Amygdala (tissue), 56 donors: ENCODE measurements at places on chromosomes 16 and 17.

GRCh38 chr17:72887322-72887721 lies 205.2 kb downstream of the SLC39A11 start:
- DNase-seq = no peak

GRCh38 chr16:89945654-89946053 lies 2.9 kb upstream of the DEF8 start:
- DNase-seq = no peak

- DNase-seq = no peak
Measured at GRCh38 chr16:53053967-53054669, 673 bp upstream of the CHD9 start.

DNA sequence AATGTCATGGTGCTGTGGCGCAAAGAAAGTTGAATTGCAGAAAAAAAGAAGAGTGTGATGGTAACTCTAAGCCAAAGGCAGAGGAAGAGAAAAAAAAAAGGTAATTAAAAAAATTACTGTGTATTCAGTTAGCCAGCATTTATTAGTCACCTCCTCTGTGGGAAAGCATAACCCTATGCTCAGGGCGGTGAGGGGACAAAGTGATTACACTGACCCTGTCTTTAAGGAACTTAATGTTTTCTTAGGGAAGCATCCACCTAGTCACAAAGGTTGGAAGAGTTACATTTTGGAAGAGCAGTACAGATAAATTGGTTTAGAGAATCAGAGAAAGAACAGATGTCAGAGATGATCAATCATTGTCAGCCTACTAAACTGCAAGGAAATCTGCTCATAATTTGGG lies 410.3 kb downstream of the CDH11 start:
- no peak for DNase-seq

- DNase-seq = no peak
Measured at GRCh38 chr17:4600563-4600962, 16.2 kb downstream of the SMTNL2 start.

DNA sequence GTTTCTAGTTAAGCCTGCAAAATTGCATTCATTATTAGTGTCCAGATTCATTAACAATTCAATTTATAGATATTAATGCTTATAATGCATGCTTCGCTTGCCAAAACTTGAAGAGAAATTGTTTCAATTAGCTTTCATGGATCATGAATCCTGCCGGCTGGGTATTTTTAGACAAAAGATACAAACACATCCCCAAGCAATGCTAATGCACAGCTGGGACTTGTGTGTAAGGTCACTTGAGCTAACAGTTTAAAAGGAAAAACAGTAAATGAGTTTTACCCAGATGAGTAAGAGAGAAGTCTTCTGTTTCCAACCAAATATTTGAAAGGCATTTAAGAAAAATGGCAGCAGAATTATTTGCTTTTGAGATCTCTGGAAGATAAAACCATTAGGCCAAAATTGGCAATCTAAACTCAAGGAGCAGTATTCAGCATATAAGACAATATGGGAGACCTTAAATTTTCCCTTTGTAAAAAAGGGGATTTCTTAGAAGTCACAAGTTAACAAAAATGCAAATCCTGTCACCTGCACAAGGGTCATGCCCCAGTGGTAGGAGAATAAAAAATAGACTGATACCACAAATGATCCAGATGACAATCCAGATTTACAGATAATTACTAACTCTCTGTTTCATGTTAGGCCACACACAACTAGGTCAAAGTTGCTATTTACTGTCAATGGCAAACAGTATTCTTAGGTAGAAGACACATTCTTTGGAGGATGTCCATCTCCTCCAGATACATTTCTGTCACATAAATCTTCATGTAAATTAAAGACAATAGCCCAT lies 418.4 kb upstream of the PMFBP1 start:
- no peak for DNase-seq

- DNase-seq = no peak
Measured at GRCh38 chr16:56807011-56807675, 57.9 kb upstream of the SLC12A3 start.

- no peak for DNase-seq
Measured at GRCh38 chr16:51876934-51877333, 670.0 kb downstream of the TOX3 start.

DNA sequence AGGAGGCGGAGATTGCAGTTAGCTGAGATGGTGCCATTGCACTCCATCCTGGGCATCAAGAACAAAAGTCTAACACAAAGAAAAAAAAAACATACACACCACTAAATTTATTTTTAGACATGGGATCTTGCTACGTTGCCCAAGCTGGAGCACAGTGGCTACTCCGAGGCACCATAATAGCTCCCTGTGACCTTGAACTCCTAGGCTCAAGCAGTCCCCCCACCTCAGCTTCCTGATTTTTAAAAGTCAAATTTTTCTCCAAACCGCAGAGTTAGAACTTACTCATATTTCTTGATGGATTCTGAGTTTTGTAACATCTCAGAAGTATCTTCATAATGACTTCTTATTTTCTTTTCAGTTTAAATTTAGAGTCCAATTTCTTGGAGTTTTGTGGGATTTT lies 3.4 kb downstream of the CMTM4 start:
- no peak for DNase-seq

DNA sequence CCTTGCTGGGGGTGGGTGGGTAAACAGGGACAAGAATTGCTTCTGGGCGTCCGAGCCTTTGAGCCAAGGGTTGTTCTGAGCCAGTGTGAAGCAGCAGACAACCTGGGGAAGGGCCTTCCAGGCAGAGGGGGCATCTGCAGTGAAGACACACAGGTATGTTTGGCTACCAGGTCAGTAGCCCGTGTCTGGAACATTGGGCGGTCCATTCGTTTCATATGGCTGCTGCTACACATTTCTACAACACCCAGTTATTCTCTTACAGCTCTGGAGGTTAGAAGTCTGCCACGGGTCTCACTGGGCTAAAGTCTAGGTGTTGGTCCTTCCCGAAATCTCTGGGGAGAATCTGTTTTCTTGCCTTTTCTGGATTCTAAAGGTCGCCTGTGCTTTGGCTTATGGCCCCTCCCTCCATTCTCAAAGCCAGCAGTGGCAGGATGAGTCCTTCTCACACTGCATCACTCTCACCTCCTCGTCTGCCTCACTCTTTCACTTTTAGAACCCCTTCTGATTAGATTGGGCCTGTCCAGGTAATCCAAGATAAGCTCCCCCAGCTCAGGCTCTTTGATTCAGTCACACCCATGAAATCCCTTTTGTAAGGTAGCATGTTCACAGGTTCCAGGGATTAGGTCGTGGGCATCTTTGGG lies 136.1 kb downstream of the CLEC16A start:
- no peak for DNase-seq

DNA sequence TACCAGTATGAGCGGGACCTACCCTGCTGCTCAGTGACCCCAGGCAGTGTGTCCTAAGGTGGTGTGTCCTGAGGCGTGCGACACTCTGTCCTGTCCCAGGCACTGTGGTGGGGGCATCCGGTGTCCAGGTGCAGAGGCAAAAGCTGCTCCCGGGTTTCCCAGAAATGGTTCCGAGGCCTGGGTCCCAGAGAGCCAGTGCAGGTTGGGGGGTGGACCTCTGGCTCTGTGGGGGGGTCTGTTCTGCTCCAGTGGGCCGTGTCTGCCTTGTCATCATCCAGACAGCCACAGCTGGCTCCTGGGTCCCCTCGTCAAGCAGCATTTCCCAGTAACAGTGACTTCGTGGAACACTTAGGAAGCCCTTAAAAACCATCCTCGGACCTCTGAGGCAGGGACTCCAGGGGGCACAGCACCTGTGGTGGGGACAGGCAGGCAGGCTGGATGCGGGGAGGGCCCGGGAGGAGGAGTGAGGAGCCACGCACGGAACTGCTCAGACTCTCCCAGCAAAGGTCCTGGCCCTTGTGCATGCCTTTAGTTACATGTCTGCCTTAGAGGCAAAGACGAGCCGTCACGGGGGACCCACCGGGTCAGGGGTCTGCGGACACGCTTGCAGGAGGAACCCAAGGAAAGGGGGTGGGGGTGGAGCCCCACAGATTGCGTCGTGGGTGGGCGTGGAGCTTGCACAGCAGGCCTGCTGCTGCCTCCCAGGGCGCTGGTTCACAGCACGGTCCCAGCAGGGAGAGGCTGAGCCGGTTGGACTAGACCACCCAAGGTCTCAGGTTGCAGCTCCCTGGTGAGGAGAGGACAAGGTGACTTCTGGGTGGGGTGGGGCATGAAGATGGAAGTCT lies 5.6 kb downstream of the SLC16A3 start:
- no peak for DNase-seq

DNA sequence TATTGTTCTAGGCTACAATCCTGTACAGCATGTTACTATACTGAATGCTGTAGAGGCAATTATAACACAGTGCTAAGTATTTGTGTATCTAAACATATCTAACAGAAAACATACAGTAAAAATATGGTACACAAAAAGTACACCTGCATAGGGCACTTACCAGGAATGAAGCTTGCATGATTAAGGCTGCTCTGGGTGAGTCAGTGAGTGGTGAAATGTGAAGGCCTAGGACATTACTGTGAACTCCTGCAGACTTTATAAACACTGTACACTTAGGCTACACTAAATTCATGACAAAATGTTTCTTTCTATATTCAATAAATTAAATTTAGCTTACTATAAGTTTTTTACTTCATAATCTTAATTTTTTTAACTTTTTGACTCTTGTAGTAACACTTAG lies 37.1 kb downstream of the AMFR start:
- no peak for DNase-seq

- DNase-seq = no peak
Measured at GRCh38 chr17:65394811-65395472, 166.5 kb downstream of the AXIN2 start.

DNA sequence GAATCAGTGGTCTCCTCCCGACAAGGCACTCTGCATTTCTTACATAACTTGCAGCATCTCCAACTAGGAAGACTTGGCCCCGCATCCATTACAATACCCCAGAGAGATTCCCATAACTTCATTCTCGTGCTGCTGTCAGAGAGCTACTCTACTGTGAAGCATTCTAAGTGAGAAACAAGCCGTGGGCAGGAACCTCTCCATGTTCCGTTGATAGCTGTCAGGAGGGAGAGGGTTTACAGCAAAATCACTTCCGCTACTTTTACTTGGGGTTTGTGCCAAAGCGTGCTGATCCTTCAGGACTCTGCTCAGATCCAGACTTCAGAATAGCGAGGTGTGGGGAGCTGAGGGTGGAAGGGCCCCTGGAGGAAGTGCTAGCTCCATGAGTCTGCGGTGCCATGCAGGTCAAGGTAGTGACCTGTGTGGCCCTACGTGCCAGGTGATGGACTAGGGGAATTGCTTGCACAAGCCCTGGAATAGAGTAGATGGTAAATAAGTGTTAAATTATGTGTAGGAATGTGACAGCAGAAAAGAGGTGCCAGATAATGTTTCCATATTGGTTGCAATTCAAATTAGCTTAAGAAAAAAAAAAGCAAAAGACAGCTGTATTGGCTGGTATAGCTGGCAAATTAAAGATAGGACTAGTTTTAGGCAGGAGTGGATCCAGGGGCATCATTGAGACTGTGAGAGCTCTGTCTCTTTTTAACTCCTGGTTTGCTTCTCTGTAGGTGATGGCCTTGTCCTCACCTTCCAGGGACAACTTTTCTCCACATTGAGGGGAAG lies 358.5 kb upstream of the ERCC4 start:
- no peak for DNase-seq

- no peak for DNase-seq
Measured at GRCh38 chr16:70660672-70661350, 14.5 kb downstream of the IL34 start.

- no peak for DNase-seq
Measured at GRCh38 chr16:5905935-5906334, 808.3 kb upstream of the EEF2KMT start.

DNA sequence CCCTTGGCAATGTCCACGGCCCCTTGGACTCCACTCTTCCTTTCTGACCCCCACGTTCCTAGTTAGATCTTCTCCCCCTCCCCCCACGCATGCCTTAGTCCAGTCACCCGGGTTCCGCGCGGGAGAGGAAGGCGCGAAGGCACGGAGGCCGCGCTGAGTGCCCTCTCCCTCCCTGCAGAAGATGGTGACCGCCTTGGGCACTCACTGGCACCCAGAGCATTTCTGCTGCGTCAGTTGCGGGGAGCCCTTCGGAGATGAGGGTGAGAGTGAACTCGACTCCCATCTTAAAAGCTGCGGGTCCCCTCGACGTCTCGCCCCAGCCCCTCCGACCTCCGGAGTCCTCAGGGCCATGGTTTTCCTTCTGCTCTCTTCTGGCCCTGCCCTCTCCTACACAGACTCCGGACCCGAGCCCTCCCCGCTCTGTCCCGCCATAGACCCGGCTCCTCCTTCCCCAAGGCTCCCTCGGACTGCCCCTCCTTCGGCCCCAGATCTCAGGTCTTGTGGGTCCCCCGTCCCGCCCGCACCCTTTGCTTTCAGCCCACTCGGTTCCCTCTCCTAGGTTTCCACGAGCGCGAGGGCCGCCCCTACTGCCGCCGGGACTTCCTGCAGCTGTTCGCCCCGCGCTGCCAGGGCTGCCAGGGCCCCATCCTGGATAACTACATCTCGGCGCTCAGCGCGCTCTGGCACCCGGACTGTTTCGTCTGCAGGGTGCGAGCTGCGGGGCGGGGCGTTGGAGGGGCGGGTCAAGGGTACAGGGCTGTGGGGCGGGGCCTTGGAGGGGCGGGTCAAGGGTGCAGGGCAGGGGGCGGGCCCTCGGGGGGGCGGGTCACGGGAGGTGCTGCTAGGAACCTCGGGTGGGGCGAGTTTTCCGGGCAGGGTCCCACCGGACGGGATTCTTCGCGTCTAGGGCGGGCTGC lies 4.6 kb downstream of the TGFB1I1 start:
- no peak for DNase-seq

DNA sequence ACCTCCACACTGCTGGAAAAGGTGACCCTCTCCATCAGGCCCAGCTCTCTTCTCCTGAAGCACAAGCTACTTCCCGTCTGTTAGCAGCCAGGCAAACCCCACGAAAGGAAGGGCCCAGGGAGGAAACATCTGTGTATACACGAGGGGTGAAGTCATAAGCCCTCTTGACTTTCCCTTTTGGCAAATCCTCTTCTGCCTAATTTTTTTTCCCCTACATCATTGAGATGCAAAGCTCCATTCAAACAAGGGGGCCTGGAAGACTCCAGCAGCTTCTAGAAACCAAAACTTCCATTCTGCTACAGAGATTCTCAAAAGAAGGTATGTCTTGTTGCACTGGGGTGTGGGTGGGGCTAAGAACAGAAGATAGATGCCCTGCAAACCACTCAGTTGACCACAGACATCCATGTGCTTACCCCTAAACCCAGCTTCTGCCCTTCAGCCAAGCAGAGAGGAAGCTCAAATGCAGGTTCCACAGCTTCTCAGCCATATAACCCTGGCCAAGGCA lies 145.6 kb upstream of the RCVRN start:
- DNase-seq = peak; percentile 32

DNA sequence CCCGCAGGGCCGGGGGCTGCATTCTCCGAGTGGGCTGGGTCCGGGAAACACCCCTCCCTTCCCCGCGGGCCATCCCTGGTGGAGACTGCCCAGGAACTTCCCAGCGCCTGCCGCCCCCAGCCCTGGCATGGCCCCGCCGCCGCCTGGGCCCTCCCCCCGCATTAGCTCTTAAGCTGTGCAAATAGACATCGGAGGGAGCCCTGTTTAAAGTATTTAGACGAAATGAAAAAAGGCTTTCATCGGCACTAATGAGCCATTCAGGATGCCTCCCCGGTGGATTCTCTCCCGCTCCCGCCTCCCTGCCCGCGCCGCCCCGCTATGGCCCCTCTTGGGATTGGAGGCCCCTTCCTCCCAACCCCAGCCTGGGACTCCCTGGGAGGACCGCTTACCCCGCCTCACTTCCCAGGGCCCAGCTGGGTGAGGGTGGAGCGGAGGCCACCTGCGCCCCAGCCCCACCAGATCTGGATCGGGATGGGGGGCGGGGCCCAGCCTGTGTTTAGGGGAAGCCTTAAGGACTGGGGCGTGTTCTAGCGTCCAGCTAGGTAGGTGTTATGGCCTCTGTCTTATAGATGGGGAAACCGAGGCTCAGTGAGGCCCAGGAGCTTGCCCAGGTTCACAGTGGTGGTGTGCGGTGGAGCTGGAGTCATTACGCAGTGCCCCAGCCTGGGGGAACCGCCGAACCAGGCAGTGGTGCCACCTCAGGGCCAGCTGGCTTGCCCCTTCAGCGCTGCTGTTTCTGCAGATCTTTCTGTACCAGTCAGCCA lies 19.7 kb downstream of the SEZ6 start:
- DNase-seq = no peak
